ENCODE measurements at places on chromosomes 3 and 15.

DNA sequence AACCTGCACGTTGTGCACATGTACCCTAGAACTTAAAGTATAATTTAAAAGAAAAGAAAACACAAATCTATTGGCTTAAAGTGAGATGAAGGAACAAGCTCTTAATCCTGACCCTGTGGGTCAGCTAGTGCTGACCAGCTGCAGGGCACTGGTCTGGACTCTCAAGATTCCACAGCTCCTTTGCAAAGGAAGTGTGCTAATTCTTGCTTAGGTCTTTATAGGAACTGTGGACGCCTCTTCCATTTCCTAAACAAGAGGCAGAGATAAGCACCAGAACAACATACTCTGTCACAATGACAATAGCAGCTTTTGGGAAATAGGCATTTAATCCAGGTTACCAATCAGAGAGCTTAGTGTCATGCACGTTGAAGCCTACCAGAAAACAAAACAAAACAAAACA is 166.1 kb downstream of the ISL2 start:
- no peak for DNase-seq

DNA sequence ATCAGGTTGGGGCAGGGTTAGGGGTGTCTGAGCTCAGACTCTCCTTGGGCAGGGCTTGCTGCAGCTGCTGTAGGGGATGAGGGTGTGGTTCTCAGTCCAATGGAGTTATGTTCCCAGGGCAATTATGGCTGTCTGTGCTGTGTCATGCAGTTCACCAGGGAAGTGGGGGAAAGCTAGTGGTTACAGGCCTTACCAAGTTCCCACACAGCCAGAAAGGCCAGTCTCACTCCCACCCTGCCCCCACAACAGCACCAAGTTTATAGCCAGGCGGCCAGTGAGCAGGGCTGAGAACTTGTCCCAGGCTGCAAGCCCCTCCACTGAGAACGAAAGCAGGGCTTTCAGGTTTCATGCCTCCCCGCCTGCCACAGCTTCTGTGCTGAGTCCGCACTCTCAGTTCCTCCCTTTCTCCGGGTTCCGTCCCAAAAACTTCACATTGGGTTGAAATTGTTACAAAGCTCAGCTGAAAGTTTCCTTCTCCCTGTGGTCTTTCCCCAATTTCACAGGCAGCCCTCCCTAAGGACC is 19.6 kb upstream of the CPOX start:
- no peak for DNase-seq

GRCh38 chr3:123660900-123661299 is 76.0 kb upstream of the HACD2 start:
- no peak for DNase-seq

GRCh38 chr3:124409650-124410275 is 320.5 kb upstream of the UMPS start:
- DNase-seq = no peak

DNA sequence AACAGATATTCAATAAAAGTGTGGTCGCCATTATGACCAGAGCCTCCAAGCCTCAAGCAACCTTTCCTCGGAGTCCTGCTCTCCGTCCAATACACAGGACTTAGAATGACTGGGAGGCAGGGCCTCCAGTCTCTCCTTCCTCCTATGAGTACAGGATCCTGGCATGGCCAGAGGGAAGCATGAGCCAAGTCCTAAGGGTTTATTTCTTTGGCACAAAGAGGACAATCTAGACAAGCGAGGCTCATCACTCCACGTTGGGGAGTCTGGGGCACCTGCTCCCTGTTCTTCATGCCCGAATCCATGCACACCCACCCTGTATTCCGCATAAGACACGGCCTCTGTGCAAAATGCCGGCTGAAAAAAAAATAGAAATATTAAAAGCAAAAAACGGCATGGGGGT is 6.8 kb downstream of the PRRT3 start:
- no peak for DNase-seq

DNA sequence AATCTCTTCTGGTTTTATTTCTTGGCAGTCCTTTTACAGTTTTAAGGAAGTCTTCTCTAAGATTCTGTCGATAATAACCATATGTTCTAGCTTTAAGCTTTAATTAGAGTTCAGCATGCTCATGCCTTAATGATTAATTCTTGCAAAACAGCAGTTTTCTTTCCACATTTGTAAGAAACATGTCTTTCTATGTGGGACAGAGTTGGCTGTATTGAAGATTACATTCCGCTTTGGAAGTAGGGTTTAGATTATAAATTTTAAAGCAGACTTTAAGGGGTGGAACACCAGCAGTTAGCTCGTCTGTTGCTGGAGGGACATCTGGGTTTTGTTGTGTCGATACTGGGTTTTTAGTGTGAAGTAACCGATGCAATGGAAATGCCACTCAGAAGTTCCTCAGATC is 35.3 kb downstream of the SQOR start:
- DNase-seq = no peak

DNA sequence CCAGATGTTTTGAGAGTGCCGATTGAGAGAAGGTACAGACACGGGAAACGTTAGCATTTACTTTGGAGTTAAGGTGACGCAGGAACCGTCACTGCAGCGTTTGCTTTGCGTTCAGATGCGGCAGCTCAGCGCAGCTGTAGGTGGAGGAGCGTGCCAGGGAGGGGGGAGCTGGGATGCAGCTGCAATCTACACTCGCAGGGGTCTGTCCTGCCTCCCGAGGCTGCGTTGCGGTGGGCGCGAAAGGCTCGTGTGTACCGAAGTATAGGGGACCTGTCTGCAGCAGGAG is 425 bp upstream of the FYTTD1 start:
- DNase-seq = no peak
